ENCODE measurements at places on chromosomes 5 and 9. TPM values are rescaled to one million over a fixed set of nuclear protein-coding genes. Genes with fewer than 3 reads are reported as not detected.

- no peaks in the 10 kb centered on the region for H3K36me3 ChIP-seq
- DNase-seq = peak; percentile 37
- H3K27ac ChIP-seq = no peak overlapping the region
- H3K27me3 ChIP-seq = no peaks in the 10 kb centered on the region
Measured at GRCh38 chr9:88173378-88173999, 35.2 kb upstream of the SPATA31C2 start.

DNA sequence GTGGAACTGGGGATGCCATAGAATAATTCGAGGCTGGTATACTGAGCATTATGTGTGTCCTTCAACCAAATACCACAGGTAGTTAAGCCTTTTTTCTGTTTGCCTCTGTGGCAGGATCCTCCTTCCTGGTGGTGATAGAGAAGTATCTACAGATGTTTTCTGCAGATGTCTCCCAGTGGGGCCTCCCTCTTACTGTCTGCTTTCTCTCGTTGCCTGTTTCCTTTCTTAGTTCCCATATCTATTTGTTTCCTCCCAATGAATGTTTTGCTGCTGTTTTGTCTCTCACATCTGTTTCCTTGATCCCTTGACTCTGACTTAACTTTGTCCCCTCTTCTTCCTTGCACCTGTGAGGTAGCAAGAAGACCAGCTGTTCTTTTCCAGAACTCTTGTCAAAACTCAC is 130.9 kb upstream of the NUDT12 start:
- no peak overlapping the region for H3K4me3 ChIP-seq
- no peaks in the 10 kb centered on the region for H3K36me3 ChIP-seq
- H3K27ac ChIP-seq = no peak overlapping the region
- H3K4me1 ChIP-seq = no peaks in the 10 kb centered on the region

DNA sequence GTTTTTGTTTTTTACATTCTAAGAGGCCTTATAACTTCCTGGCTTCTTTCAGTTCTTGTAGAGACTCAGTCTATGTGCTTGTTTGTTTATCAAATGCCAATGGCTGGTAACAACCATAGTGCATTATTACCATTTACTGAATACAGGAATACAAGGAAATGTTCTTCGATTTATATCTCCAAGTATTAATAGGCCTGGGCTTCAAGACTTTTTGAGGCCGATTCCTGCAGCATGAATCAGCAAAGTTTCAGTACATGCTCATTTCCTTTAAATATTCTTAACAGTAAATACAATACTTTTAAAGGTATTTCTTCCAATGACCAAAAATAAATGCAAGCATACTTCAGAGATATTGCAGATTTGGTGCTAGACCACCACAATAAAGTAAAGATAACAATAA is 535.3 kb downstream of the EFNA5 start:
- DNase-seq = no peak
- H3K27me3 ChIP-seq = no peaks in the 10 kb centered on the region
- H3K36me3 ChIP-seq = no peaks in the 10 kb centered on the region
- no peak overlapping the region for H3K27ac ChIP-seq

GRCh38 chr5:37370550-37370863 is 399 bp downstream of the NUP155 start:
- peak overlapping the region; percentile 88 for H3K4me3 ChIP-seq
- H3K27me3 ChIP-seq = no peaks in the 10 kb centered on the region
- no peaks in the 10 kb centered on the region for H3K36me3 ChIP-seq
- DNase-seq = no peak

DNA sequence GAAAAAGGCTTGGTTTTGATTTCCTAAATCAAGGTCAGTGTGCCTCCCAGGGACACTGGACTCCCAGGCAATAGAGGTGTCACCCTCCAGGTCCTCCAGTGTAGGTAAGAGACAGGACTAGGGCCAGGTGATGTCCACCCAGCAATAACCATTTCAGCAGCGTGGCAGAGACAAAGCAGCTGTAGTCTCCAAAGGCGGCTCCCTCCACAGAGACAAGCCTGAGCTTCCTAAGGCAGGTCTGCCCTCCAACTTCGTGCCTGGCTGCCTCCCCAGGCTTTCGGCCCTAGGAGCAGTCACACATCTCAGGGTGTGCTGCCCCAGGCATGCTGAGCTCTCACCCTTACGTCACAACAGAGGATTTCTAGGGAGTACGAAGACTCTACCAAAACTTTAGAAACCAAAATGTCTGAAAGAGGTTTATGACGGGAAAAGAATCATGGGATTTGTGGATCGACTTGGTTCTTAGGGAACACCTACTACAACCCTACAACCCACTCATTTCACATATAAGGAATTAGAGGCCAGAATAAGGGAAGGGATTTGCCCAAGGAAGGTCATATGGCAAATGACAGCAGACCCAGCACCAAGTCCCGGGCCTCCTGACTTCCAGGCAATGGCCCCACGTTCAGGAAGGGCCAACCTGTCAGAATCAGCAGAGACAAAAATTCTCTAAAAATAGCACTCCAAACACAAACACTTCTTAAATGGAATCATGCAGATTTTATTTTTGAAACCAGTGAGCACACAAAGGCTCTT is 105.5 kb downstream of the KLHL3 start:
- H3K4me1 ChIP-seq = peaks cover 17% of the 10 kb centered on the region
- no peak for DNase-seq
- H3K36me3 ChIP-seq = no peaks in the 10 kb centered on the region
- H3K27ac ChIP-seq = peak overlapping the region; percentile 69
- no peak overlapping the region for H3K4me3 ChIP-seq
- H3K27me3 ChIP-seq = no peaks in the 10 kb centered on the region

DNA sequence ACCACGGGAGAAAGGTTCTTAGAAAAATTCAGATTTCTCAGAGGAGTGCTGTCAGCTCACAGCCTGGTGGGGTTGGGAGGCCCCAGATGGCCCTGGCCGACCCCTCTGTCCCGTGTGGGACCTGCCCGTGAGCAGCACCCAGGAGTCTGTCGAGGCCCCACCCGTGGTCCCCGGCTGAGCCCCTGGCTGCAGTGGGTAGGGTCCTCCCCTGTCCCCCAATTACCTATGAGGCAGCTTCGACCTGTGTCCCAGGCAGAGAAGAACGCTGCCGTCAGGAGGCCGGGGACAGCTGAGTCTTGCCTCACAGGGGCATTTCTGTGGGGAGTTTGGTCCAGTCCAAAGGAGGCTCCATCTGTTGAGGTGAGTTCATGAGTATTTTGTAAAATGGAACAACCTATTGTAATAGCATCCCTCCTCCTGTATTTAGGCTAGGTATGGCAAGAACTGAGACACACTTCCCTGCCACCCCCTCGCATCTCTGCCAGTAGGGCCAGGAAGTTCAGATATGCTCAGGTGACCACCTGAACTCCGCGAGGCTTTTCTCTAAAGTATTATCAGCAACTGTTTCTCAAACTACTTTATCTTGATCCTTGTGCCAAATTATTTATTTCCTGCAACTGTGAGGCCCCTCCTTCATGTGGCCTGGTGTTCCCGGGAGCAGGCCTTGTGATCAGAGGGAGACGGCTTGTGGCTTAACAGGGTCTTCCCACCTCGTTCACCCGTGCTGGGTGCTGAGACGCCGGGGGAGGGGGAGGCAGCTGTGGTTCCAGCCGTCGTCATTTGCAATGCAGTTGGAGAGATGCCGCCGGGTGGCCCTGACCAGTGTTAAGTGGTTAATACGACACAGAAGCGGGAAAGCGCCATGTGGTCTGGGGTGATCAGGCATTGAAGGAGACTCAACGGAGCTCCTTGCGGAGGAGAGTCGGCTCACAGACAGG is 1.7 kb downstream of the AHRR start:
- no peak overlapping the region for H3K4me3 ChIP-seq
- peaks cover 6% of the 10 kb centered on the region for H3K4me1 ChIP-seq
- H3K27me3 ChIP-seq = peaks cover 18% of the 10 kb centered on the region
- H3K27ac ChIP-seq = no peak overlapping the region
- no peak for DNase-seq

- H3K36me3 ChIP-seq = no peaks in the 10 kb centered on the region
- no peaks in the 10 kb centered on the region for H3K4me1 ChIP-seq
- no peak overlapping the region for H3K4me3 ChIP-seq
- no peak for DNase-seq
- H3K27me3 ChIP-seq = no peaks in the 10 kb centered on the region
Measured at GRCh38 chr5:109312695-109313094, 97.1 kb downstream of the PJA2 start.

DNA sequence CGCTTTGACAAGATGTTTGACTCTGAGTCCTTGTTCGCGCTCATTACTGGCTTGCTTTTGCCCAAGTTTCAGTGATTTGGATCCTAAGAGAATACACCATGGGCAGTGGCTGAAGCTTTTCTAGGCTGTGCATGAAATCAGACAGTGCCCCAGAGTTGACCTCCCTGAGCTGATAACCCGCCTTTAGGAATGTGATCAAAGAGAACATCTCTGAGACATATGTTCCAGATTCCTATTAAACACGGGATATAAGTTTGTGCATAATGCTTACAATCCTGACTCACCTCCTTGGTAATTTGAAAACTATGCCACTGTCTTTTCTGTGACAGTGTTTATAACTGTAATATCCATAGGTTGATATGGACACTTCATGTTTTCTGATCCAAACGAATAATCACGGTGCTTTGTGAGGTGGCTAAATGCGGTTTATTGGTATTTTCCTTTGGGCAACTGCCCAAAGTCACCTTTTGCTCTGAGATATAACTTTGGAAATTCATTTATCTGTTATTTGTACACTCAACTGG is 732.9 kb downstream of the MTRR start:
- no peak overlapping the region for H3K27ac ChIP-seq
- H3K4me1 ChIP-seq = no peaks in the 10 kb centered on the region

GRCh38 chr9:124330011-124330697 is 72.4 kb downstream of the NEK6 start:
- no peak overlapping the region for H3K27ac ChIP-seq
- no peak overlapping the region for H3K4me3 ChIP-seq
- no peaks in the 10 kb centered on the region for H3K4me1 ChIP-seq
- DNase-seq = no peak
- H3K27me3 ChIP-seq = no peaks in the 10 kb centered on the region

DNA sequence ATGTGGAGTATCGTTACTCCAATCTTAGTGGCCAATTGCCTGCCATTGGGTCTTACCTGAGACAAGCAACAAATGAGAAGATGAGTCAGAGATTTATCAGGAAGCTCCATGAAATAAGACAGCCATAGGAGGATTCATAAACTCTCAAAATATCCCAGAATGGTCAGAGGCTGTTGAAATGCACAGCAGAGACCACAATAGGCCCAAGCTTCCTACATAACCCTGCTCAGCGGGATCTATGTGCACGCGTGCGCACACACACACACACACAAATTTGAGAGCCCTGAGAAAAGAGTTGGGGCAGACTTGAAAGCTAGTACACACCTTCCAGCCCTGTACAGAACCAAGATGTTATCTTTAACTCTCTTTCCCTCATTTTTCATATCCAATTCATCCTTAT is 9.8 kb downstream of the UIMC1 start:
- H3K27ac ChIP-seq = peak overlapping the region; percentile 89
- H3K4me3 ChIP-seq = no peak overlapping the region
- peaks cover 48% of the 10 kb centered on the region for H3K4me1 ChIP-seq
- no peaks in the 10 kb centered on the region for H3K27me3 ChIP-seq
- no peak for DNase-seq
- no peaks in the 10 kb centered on the region for H3K36me3 ChIP-seq

- no peak for DNase-seq
- H3K4me3 ChIP-seq = no peak overlapping the region
- no peaks in the 10 kb centered on the region for H3K36me3 ChIP-seq
- peaks cover 5% of the 10 kb centered on the region for H3K4me1 ChIP-seq
- H3K27me3 ChIP-seq = no peaks in the 10 kb centered on the region
- no peak overlapping the region for H3K27ac ChIP-seq
Measured at GRCh38 chr9:110095161-110095595, 112.8 kb downstream of the C9orf152 start.

The SERF1A gene
- total RNA-seq = 6.7 TPM

The ARHGEF28 gene
- 44.0 TPM for total RNA-seq
